ENCODE measurements at places on chromosomes 4 and X. TPM values are rescaled to one million over a fixed set of nuclear protein-coding genes. Genes with fewer than 3 reads are reported as not detected.

DNA sequence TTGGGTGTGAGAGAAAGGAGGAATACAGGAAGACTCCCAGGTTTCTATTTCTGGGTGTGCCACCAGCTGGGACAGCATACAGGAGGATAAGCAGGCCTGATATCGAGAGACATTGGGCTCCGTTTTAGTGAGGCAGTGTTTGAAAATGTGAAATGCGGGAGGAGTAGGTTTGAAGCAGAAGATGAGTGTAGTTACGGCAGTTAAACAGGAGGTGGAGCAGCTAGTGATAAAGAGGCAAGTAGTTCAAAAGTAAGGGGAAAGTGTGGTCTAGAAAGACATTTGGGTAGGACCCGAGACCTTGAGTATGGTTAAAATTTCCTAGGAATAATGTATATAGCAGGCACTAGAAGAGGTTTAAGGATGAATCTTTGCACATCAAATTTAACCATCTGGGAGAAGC, 42.4 kb downstream of the DCUN1D4 start:
- H3K36me3 ChIP-seq: peaks cover 60% of the 10 kb centered on the region
- no peaks in the 10 kb centered on the region for H3K4me1 ChIP-seq
- no peak overlapping the region for H3K4me3 ChIP-seq
- H3K27me3 ChIP-seq: no peaks in the 10 kb centered on the region

DNA sequence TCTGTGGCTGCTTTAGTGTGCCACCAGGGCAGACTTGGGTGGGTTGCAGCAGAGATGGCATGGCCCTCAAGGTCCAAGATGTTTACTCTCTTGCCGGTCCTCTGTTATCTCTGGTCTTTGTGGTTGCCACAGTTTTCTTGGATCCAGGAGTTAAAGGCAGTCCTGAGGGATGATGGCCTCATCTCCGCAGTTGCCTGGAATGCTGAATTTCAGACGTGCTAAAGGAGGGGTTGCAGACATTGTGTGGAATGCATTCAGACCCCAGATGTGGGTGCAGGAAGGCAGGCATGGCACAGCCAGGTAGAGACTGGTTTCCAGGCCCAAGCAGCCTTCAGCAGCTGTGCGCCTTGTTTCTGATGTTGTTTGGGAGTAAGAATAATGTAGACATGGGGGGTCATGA, 64.4 kb downstream of the TBL1X start:
- H3K27me3 ChIP-seq: no peaks in the 10 kb centered on the region
- H3K36me3 ChIP-seq: no peaks in the 10 kb centered on the region
- no peak overlapping the region for H3K4me3 ChIP-seq
- no peak for DNase-seq
- no peaks in the 10 kb centered on the region for H3K4me1 ChIP-seq
- no peak overlapping the region for H3K27ac ChIP-seq

DNA sequence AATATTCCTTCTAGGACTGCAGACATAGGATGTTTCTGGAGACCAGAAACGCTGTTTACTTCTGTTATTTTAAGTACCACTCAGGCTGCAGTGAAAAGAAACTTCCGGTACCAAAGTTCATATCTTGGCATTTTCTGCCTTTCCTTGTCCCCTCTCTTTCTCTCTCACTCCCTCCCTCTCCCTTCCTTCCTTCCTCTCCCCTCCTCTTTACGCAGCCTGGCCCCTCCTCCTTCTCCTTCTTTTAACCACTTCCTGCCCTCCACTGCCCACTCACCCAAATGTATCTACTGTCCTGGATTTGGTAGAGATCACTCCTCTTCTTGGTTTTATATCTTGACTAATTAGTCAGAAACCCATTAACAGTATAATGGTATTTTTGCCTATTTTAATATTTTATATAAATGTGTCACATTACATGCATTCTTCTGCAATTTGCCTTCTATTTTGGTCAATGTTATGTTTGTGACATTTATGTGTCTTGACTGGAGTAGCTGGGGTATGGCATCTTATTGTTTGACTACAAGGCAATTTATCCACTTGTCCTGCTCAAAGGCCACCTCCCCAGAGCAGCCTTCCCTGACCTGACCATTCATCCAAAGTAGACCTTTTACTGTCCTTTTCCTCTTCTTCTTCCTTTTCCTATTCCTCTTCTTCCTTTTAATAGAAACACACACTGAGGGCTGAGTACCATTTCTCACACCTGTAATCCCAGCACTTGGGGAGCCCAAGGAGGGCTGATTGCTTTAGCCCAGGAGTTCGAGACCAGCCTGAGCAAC, 56.9 kb downstream of the BCOR start:
- no peaks in the 10 kb centered on the region for H3K27me3 ChIP-seq
- no peak overlapping the region for H3K4me3 ChIP-seq
- no peak for DNase-seq
- no peak overlapping the region for H3K27ac ChIP-seq
- H3K4me1 ChIP-seq: no peaks in the 10 kb centered on the region

DOK7 gene
- 3.6 TPM for total RNA-seq

GRCh38 chr4:165403637-165404036, 24.8 kb downstream of the CPE start:
- no peaks in the 10 kb centered on the region for H3K27me3 ChIP-seq
- no peaks in the 10 kb centered on the region for H3K4me1 ChIP-seq
- no peak overlapping the region for H3K27ac ChIP-seq
- no peak overlapping the region for H3K4me3 ChIP-seq
- H3K36me3 ChIP-seq: no peaks in the 10 kb centered on the region
- no peak for DNase-seq

ADH6 gene
- 0.61 TPM for total RNA-seq

TEX11 gene
- total RNA-seq: not detected

- no peak overlapping the region for H3K4me3 ChIP-seq
- no peaks in the 10 kb centered on the region for H3K36me3 ChIP-seq
- H3K27me3 ChIP-seq: no peaks in the 10 kb centered on the region
- no peak for DNase-seq
- H3K4me1 ChIP-seq: no peaks in the 10 kb centered on the region
Measured at GRCh38 chr4:46316215-46316614, 73.7 kb downstream of the GABRA2 start.

MAP3K15 gene
- 2.1 TPM for total RNA-seq

- H3K36me3 ChIP-seq: no peaks in the 10 kb centered on the region
- no peaks in the 10 kb centered on the region for H3K4me1 ChIP-seq
- no peaks in the 10 kb centered on the region for H3K27me3 ChIP-seq
- no peak overlapping the region for H3K27ac ChIP-seq
- DNase-seq: no peak
Measured at GRCh38 chr4:38818441-38818976, 13.9 kb upstream of the TLR1 start.

F8A2 gene
- total RNA-seq: not detected

GABRE gene
- total RNA-seq: 45.3 TPM

DNA sequence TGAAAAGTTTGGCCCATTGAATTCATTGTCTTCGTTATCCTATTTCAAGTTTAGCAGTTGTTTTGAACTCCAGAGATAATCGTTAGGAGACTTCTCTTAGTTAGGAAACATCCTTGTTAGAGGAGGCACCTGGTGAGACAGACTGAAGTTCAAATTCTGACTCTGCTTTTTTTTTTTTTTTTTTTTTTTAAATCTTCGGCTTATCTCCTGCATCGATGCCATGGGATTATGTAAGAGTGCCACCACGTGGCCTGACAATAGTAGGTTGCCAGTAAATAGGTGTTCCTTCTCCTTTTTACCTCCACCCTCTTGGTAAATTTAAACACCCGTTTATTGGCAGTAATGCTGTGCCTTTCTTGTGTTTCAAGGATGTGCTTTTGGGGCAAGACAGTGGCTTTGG, 149.3 kb downstream of the SOWAHB start:
- DNase-seq: no peak
- no peak overlapping the region for H3K4me3 ChIP-seq
- no peaks in the 10 kb centered on the region for H3K36me3 ChIP-seq
- no peak overlapping the region for H3K27ac ChIP-seq
- peaks cover 4% of the 10 kb centered on the region for H3K4me1 ChIP-seq

GRCh38 chrX:34555481-34555880, 101.6 kb downstream of the TMEM47 start:
- no peaks in the 10 kb centered on the region for H3K27me3 ChIP-seq
- no peaks in the 10 kb centered on the region for H3K4me1 ChIP-seq
- DNase-seq: no peak
- H3K36me3 ChIP-seq: no peaks in the 10 kb centered on the region
- H3K27ac ChIP-seq: no peak overlapping the region
- no peak overlapping the region for H3K4me3 ChIP-seq

GRCh38 chr4:113483131-113483530, 278.4 kb downstream of the CAMK2D start:
- H3K4me3 ChIP-seq: no peak overlapping the region
- no peaks in the 10 kb centered on the region for H3K36me3 ChIP-seq
- no peaks in the 10 kb centered on the region for H3K4me1 ChIP-seq

DNA sequence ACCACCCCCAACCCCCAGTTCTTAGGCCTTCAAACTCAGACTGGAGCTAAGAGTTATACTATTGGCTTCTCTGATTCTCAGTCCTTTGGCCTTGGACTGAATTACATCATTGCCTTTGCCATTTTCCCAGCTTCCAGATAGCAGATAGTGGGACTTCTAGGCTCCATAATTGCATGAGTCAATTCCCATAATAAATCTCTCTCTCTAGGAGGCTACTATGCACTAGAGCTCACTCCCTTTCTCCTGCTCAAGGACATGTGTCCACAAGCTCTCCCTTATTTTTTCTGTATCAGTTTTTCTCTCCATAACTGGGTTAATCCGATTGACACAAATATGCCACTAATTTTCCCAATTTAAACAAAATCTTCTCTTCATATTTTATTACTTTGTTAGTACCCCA, 103.4 kb downstream of the REELD1 start:
- no peak overlapping the region for H3K27ac ChIP-seq
- no peaks in the 10 kb centered on the region for H3K27me3 ChIP-seq
- no peaks in the 10 kb centered on the region for H3K36me3 ChIP-seq

GRCh38 chrX:70454441-70455365, 10.1 kb downstream of the DLG3 start:
- no peaks in the 10 kb centered on the region for H3K36me3 ChIP-seq
- peak; percentile 91 for DNase-seq
- H3K27ac ChIP-seq: peak overlapping the region; percentile 70
- no peaks in the 10 kb centered on the region for H3K27me3 ChIP-seq
- peak overlapping the region; percentile 53 for H3K4me3 ChIP-seq
- no peaks in the 10 kb centered on the region for H3K4me1 ChIP-seq

MBNL3 gene
- total RNA-seq: 22.9 TPM

GRCh38 chr4:123987408-123987807, 590.8 kb downstream of the SPRY1 start:
- no peaks in the 10 kb centered on the region for H3K27me3 ChIP-seq
- no peaks in the 10 kb centered on the region for H3K36me3 ChIP-seq
- H3K4me1 ChIP-seq: peaks cover 8% of the 10 kb centered on the region
- DNase-seq: no peak

SMARCA5 gene
- total RNA-seq: 61.5 TPM

FGF16 gene
- total RNA-seq: not detected

ATRX gene
- 83.4 TPM for total RNA-seq

GRCh38 chr4:168045354-168045753, 47.0 kb upstream of the ANXA10 start:
- H3K4me3 ChIP-seq: no peak overlapping the region
- H3K36me3 ChIP-seq: no peaks in the 10 kb centered on the region
- no peak overlapping the region for H3K27ac ChIP-seq
- no peak for DNase-seq

HDX gene
- total RNA-seq: 4.5 TPM

DNA sequence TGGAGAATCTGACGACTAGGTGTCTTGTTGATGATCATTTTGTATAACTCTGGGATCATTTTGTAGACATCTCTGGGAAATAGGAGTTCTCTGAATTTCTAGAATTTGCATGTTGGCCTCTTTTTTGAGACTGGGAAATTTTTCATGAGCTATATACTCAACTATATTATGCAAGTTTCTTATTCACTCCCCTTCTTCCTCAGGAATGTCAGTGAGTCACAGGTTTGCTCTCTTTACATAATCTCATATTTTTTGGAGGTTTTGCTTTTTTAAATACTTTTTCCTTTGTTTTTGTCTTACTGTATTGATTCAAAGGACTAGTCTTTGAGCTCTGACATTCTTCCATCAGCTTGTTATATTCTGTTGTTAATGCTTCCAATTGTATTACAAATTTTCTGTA, 1324.2 kb downstream of the TECRL start:
- H3K36me3 ChIP-seq: no peaks in the 10 kb centered on the region
- DNase-seq: no peak
- H3K27ac ChIP-seq: no peak overlapping the region
- no peaks in the 10 kb centered on the region for H3K4me1 ChIP-seq
- no peaks in the 10 kb centered on the region for H3K27me3 ChIP-seq
- no peak overlapping the region for H3K4me3 ChIP-seq

GRCh38 chr4:6852582-6852981, 57.0 kb upstream of the TBC1D14 start:
- no peak overlapping the region for H3K27ac ChIP-seq
- no peaks in the 10 kb centered on the region for H3K27me3 ChIP-seq
- peaks cover 8% of the 10 kb centered on the region for H3K36me3 ChIP-seq
- no peak for DNase-seq
- H3K4me1 ChIP-seq: peaks cover 4% of the 10 kb centered on the region

IL1RAPL2 gene
- total RNA-seq: not detected

DNA sequence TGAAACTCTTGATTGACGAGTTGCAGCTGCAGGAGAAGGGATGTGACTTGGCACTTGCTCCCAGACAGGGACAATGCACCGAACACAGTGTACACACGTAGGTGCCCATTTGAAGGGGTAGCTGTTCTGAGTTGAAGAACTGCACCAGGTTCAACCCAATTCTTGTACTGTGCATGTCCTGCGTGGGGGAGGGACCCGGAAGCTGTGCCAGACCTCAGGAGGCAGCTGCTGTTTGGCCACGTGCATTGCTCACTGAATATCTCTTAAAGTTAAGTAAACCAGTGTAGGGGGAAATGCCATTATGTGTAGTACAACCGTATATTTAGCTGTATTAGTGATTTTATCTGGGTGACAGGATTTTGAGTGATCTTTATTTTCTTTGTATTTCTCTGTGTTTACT, 12.0 kb upstream of the RBBP7 start:
- no peaks in the 10 kb centered on the region for H3K4me1 ChIP-seq
- peak overlapping the region; percentile 52 for H3K4me3 ChIP-seq
- H3K36me3 ChIP-seq: no peaks in the 10 kb centered on the region
- DNase-seq: peak; percentile 65
- no peaks in the 10 kb centered on the region for H3K27me3 ChIP-seq
- no peak overlapping the region for H3K27ac ChIP-seq

DNA sequence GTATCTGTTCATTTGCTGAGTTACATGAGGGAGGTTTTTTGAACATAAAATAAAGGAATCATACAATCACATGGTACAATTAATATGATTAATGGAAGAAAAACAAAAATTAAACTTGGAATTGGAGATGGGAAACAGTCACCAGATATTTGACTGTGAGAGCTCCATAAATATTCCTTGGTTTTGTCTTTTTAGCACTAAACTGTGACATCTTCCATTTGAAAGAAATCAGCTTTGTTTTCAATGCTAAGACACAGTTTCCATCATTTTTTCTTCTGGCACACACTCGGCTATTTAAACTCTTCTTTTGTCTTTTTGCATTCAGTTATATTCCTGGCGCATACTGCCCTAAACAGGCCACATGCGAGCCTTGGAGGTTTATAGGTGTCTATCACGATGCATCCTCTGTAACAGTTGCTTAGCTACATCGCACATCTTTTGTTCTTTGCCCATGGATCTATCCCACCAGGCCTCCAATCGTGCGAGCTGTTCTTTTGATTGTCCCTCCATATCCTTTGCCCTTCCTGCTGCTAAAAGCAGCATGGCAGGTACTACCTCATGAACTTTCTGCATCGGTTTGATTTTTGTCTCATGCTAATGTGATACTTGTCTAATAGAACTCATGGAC, 158.3 kb downstream of the LDB2 start:
- DNase-seq: no peak
- H3K27me3 ChIP-seq: no peaks in the 10 kb centered on the region
- no peak overlapping the region for H3K4me3 ChIP-seq

SPATA4 gene
- not detected for total RNA-seq
